ENCODE measurements at places on chromosomes 4 and X. TPM values are rescaled to one million over a fixed set of nuclear protein-coding genes. Genes with fewer than 3 reads are reported as not detected.

Gene CASP6
- 60.8 TPM for total RNA-seq

Gene ANXA10
- total RNA-seq = 0.50 TPM

Gene IDS
- total RNA-seq = 35.0 TPM

Gene GPM6B
- under 0.01 TPM for total RNA-seq

Gene DIPK2B
- 118 TPM for total RNA-seq

Gene CXCL8
- total RNA-seq = 18.1 TPM

Gene ADH6
- not detected for total RNA-seq

Gene FGA
- total RNA-seq = not detected

Gene PNMA3
- total RNA-seq = 0.06 TPM

Gene ZNF711
- 0.16 TPM for total RNA-seq

Gene PITX2
- total RNA-seq = 0.16 TPM

Gene CT45A2
- not detected for total RNA-seq

Gene NCBP2L
- not detected for total RNA-seq

Gene TMEM35A
- 0.16 TPM for total RNA-seq

Gene BST1
- total RNA-seq = 154 TPM

Gene CPE
- total RNA-seq = 1.6 TPM

Gene BANK1
- 0.06 TPM for total RNA-seq

Gene IGFBP7
- total RNA-seq = 1,922 TPM

Gene HMX1
- total RNA-seq = not detected

Gene ARHGAP36
- total RNA-seq = not detected

Gene SMIM31
- total RNA-seq = not detected

Gene DCAF8L2
- not detected for total RNA-seq

Gene PPBP
- total RNA-seq = not detected

Gene FOXR2
- total RNA-seq = not detected

Gene TAF7L
- 0.13 TPM for total RNA-seq

Gene UGT8
- total RNA-seq = not detected

Gene GAGE1
- total RNA-seq = not detected

Gene CWH43
- total RNA-seq = not detected

Gene OPHN1
- 6.8 TPM for total RNA-seq

Gene GRSF1
- total RNA-seq = 83.3 TPM

Gene CORIN
- 0.16 TPM for total RNA-seq

Gene GAGE12E
- total RNA-seq = not detected

Gene PPEF2
- not detected for total RNA-seq

Gene NSDHL
- total RNA-seq = 16.4 TPM

Gene POU3F4
- total RNA-seq = not detected

Gene ARMCX1
- total RNA-seq = 27.8 TPM

Gene MAGEA2
- total RNA-seq = not detected

Gene GPR34
- total RNA-seq = not detected

Gene KLHL13
- total RNA-seq = 0.82 TPM

Gene TSPAN7
- 9.6 TPM for total RNA-seq

Gene PCSK1N
- total RNA-seq = not detected

Gene PRKG2
- not detected for total RNA-seq

Data from bladder microvascular endothelial cell (primary cell).